GM04503 (cell line): ENCODE measurements at places on chromosomes 5 and 9.

DNA sequence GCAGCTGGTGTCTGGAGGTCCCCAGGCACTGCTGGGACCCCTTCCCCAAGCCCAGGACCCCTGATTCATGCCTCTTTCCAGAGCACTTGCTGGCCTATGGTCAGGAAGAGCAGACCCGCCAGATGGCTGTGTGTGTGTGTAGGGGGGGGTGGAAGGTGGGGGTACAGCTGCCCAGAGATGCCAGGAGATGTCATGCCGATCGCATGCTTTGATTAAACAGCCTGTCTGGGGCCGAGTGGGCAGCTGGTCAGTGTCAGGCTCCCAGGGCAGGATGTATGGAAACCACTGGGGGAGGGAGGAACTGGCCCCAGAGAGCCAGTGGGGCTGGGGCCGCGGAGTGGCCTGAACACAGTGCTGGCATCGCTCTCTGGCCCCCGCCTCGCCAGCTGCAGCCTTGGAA lies 23.7 kb downstream of the RXRA start:
- no peak for DNase-seq

- no peak for DNase-seq
Observed at GRCh38 chr9:127689329-127690000, 17.3 kb upstream of the CFAP157 start.

DNA sequence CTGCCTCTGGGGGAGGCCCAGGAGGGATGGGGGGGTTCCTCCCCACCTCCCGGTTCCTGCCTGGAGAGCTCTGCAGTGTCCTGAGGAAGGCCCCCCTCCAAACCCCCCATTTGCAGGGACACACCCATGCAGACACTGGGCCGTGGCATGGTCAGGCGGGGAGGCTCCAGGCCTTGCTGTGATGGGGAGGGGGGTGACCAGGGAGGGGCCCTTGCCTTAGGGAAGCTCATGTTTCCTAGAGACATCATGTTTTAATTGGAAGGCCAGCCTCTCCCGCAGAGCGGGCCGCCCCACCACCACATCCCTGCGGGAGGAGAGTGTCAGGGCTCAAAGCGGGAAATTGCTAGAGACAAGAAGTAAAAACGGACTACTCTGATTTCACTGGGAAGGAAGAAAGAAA lies 12.0 kb downstream of the PRRX2 start:
- no peak for DNase-seq

GRCh38 chr9:36637491-36638270 lies 65.0 kb downstream of the MELK start:
- no peak for DNase-seq

GRCh38 chr5:115578657-115579056 lies 23.6 kb downstream of the TICAM2 start:
- no peak for DNase-seq

GRCh38 chr9:136623842-136624183 lies 38.9 kb upstream of the EGFL7 start:
- no peak for DNase-seq

DNA sequence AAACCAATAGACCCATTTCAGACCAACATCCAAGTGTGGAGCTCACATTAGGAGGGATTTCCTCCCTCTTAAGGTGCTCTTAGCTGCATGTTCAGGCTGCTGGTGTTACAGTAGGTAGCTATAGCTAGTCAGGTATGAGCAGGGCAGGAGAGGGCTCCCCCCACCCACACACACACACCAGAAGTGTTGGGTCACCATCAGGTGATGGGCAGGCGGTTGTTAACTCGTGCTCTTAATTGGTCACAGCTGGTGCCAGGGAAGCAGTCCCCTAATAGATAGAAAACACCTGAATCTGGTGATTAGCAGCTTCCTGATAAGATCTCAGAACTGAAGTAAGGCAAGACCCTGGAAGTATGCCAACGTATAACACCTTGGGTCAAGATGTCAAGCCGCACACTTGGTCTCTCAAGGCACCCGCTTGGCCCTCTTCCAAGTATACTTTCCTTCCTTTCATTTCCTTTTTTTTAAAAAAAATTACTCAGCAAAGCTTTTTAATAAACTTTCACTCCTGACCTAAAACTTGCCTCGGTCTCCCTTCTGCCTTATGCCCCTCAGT lies 532.4 kb downstream of the DNAH5 start:
- no peak for DNase-seq

DNA sequence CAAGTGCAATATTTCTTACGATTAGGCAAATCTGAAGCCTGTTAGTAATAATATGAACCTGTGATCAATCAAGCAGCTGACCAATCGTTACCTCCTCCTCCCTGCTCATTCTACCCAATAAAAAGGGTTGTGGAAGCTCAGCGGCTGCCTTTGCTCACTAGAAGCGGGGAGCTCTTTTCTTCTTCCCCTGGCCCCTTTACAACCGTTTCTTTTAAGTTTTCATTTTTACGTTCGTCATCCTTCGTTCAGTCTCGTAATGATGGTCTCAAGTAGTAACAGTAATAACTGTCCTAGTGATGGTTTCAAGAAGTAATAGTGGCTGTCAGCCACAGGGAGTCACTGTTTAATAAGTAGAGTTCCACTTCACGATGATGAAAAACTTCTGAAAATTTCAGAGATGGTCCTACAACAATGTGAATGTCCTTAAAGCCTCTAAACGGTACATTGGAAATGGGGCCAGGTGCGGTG lies 6.2 kb downstream of the UGT3A2 start:
- no peak for DNase-seq

DNA sequence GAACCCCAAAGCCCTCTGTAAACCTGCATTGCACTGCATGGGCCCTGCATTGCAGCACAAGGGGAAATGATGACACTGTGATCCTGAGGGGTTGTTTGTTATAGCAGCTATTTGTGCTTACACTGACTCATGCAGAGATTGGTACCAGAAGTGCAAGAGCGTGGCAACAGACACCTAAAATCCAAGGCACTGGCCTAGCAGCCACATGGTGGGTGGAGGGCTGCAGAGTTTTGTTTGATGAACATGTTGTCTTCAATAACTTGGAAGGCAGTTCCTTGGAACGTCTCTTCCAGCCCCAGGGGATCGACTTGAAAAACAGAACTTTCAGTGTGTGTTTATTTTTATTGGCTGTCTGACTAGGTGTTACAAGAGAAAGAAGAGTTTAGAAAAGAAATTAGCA lies 14.5 kb downstream of the FCN2 start:
- DNase-seq = no peak

- DNase-seq = peak; percentile 42
Observed at GRCh38 chr5:76801159-76801802, 17.5 kb upstream of the F2RL1 start.

GRCh38 chr5:173308226-173308625 lies 20.0 kb downstream of the STC2 start:
- DNase-seq = no peak

- DNase-seq = no peak
Observed at GRCh38 chr5:150694612-150695011, 6.2 kb downstream of the RBM22 start.

GRCh38 chr9:95090023-95090791 lies 227.3 kb downstream of the FANCC start:
- no peak for DNase-seq

DNA sequence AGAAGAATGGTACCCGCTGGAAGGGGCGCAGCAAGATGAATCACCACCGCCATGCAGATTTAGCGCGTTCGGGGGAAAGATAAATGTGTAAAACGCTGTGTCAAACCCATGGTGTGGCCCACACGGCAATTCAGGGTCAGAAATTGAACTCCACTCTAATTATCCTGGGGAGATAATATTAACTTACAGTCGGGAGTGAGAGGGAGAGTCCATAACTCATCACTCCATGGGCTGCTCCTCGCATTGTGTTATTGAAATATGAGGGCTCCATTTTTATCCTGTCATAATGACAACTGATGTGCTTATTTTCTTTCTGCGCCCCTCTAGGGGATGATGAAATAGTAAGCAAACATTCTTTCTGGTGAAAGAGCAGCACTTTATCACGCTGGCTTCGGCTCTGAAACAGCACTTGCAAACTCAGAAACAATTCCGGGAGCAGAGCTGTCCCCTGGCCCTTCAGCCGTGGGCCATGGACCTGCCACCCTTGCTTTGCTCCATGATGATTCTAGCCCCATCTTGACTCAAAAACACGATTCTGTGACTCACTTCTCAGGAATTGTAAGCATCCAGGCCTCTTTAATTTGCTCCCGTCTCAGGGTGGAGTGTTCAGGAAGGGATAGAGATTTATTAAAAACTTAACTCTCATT lies 431.6 kb downstream of the IRX1 start:
- DNase-seq = no peak
